ENCODE measurements at places on chromosomes 4 and X.

DNA sequence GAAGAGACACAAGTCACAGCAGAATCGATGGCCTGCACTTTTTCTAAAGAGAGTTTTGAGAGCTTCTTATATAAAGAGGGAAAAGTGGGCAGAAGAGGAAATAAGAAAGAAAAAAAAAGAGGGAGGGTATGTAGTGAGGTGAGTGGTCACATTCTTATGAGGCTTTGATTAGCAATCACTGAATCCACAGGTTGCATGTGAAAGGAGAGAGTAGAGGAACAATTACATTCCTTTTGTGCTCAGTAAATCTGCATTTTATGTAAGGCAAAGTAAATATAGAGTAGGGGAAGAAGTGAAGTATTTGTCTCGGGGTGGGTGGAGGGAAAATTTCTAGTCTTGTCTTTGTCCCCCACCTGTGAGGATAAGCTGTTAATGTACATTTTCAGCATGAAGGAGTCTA lies 26.8 kb upstream of the MBTPS2 start:
- no peak for DNase-seq

DNA sequence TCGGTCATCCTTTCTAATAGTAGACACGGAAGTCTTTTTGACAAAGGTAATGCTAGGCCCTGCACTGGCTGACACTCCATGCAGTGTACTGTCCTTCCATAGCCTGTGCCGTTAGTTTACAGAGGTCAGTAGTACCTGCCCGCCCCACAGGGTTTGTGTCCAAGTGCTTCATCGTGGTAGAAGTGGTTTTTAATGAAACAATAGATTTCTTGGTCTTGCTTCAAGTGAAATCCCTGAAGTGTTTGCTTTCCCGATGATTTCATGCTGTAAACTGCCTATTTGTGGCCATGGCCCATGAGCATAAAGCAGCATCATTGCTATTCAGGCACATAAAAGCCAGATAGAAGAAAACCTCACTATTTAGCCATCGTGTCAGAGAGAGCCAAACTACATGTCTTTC lies 139.3 kb downstream of the GPR143 start:
- DNase-seq, result no peak

DNA sequence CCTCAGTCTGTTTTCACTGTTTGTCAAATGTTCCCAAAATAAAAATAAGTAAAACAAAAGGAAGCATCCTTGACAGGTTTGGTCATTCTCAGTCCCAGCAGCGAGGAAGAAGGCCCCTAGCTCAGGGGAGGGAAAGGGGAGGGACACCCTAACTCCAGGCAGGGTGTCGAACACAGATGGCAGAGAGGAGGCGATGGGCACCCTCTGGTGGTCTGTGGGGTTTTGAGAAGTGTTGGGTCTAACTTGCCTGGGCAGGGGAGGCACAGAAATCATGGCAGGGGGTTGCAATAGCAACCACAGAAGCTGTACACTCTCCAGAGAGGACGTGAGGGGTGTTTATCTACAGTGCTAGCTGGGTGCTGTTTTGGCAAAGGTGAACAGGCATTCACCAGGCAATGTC lies 229.8 kb upstream of the SFRP2 start:
- DNase-seq, result no peak

GRCh38 chr4:173704201-173704600 lies 174.2 kb upstream of the HAND2 start:
- DNase-seq, result no peak

- DNase-seq, result no peak
These were observed 29.8 kb upstream of the IL13RA2 start for GRCh38 chrX:115047181-115047580.

DNA sequence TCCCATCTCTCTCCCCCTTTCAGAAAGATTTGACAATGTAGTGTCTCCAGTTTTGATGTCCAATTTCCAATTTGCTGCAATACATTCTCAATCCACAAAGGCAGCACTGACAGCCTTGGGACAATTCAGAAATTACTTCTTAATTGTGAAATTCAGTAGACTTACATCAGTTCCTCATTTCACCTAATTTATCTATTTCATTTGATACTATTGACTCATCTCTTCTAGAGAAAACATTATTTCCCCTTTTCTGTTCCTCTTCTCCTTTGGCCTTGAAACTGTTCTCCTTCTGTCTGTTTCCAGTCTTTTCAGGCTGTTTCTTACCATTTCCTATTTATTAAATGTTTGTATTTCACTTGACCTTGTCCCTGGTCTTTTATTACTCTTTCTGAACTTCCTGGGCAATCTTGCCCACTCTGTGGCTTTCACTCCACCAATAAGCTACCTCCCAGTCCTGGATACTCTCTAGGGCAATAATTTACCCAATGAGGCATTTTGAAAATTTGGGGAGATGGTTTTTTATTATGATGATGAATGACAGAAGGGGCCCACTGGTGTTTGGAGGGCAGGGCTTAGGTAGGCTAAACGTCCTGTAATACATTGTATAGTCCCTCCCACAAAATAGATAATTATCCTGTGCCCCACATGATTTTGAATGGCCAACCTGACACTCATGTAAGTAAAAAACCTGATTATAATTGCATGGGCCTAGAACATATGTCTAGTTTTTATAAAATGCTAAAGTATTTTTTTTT lies 498.0 kb upstream of the BOD1L1 start:
- DNase-seq, result no peak

DNA sequence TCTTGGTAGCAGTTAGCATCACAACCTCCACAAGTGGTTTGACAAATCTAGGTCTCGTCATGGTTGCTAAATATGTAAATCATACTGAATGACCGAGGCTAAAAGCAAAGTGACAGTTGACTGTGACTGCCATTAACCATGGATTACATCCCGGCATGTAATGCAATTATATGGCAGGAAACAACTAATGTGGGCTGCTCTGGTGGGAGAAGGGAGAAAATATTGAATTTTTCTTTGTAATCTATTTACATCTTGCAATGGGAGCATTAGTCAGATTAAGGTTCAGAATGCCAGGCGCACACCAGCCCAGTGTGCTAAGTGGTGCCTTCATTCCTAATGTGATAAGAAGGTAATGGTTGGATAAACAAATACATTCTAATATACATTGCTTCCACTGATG lies 35.8 kb downstream of the UNC5C start:
- no peak for DNase-seq

DNA sequence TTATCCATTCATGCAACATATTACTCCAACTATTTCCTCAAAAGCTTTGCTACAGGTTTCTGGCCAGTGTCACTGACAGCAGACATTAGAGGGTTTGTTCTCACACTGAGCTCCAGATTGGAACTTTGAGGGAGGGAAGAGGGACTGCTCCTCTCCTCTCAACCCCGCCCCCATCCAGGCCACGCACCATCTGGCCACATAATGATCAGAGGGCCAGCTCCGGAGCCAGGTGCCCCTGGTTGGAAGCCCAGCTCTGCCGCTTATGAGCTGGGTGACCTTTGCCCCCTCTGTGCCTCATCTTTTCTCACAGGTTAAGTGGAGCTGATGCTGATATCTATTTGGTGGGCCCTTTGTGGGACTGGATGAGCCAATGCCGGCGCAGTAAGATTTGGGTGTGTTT lies 55.8 kb downstream of the C4orf50 start:
- no peak for DNase-seq

- no peak for DNase-seq
These were observed 27.1 kb upstream of the SLC25A6 start for GRCh38 chrX:1418901-1419544.

DNA sequence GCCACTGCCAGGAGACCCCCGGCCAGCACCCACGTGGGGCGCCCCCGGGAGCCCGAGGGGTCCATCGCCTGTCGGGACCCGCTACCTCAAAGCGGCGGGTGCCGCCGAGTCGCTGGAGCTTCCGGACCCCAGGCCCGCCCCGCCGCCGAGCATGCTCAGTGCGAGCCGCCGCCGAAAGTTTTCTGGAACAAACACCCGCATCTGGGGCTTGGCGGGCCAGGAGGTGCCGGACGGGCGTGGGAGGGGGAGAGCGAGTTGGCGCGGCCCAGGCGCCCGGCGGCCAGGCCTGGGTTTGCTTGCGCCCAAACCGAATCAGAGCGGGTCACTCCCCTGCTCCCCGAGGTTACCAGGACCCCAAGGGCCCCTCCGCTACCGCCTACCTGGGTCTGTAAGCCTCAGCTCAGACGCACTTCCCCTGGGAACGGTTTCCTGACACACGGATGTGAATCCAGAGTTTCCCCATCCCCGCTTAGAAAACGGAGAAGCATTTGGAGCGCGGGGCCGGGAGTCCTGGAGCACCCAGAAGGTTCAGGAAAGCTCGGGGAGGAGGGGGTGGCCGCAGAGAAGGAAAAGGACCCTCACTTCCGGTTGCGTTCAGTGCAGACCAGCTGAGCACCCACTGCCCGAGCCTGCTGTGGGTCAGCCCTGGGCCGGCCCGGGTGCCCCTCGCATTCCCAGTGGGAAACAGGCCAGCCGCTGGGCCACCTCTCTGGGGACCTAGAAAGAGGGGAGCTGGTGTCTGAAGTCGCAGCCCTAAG lies at the start of gene EVC2:
EVC2 (minus strand) TSS at position 111 of the 758 bp plus-strand sequence; CDS start at position 65, 46 bp downstream.
- peak; percentile 68 for DNase-seq

GRCh38 chr4:31362756-31363155 lies 642.6 kb downstream of the PCDH7 start:
- no peak for DNase-seq

DNA sequence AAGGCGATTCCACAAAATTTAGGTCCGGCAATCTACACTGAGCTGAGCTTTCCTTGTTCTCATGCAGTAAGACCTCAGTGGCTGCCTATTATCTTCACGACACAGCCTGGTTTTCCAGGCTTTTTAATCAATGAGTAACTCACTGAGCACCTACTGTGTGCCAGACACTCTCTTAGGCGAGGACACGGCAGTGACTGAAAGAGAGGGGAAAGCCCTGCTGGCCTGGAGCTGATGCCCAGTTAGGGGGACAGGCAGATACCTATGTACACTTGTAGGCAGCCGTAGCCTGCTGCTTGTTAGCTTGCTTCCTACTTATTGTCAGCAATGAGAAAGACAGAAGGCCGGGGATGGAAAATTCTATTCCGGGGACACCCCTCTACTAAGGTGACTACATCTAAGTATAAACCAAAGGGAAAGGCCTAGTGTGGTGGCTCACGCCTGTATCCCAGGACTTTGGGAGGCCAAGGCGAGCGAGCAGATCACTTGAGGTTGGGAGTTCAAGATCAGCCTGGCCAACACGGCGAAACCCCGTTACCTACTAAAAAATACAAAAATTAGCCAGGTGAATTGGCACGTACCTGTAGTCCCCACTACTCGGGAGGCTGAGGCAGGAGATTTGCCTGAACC lies 3.8 kb downstream of the WDR1 start:
- DNase-seq, result no peak

- peak; percentile 32 for DNase-seq
These were observed 8.5 kb upstream of the NFKB1 start for GRCh38 chr4:102492531-102493241.
